ENCODE measurements at places on chromosomes 3 and 15. TPM values are rescaled to one million over a fixed set of nuclear protein-coding genes. Genes with fewer than 3 reads are reported as not detected.

SPINK8 gene
- not detected for total RNA-seq

ITIH3 gene
- total RNA-seq, result 0.03 TPM

CGGBP1 gene
- total RNA-seq, result 42.8 TPM

MASP1 gene
- total RNA-seq, result not detected

ITIH4 gene
- total RNA-seq, result not detected

MKRN2OS gene
- total RNA-seq, result not detected

OR5K2 gene
- not detected for total RNA-seq

RARB gene
- total RNA-seq, result 0.40 TPM

OR4M2 gene
- not detected for total RNA-seq

EOGT gene
- 31.9 TPM for total RNA-seq

DNA sequence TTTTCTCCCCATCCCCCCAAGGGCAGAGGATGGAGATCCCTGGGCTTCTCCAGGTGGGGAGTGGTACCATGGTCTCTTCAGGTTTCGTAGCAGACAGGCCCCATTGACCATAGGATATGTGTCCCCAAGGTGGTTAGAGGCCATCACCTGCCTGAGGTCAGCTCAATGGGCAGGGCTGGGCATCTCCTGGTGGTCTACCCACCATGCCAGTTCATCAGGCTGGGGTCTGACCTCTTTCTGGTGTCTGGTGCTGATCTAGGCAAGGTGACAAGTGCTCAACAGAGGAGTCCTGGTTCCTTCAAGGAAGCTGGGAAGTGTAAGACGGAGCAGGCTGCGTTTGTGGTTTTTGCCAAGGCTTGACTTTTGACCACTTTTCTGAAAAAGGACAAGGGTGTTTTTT lies 71.4 kb downstream of the SMAD3 start:
- DNase-seq, result no peak

- no peak for DNase-seq
Observed at GRCh38 chr15:90072978-90073640, 29.2 kb downstream of the IDH2 start.

GRCh38 chr15:91476861-91477260 lies 376.6 kb upstream of the SLCO3A1 start:
- DNase-seq, result no peak

DNA sequence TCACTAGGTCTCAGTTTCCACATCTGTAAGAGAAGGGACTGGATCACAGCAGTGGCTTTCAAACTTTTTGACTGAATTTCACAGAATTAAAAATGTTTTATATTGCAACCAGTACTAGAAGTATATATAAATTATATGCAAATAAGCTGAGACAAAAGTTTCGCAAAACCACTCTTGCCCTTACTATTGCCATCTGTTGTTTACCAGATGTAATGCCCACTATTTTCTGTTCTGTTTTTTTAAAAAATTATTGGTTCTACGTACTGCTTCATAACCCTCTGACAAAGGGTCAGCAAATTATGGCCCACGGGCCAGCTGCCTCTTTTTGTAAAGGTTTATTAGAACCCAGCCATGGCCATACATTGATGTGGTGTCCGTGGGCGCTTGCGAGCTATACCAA lies 44.8 kb downstream of the PDIA5 start:
- DNase-seq, result no peak

DNA sequence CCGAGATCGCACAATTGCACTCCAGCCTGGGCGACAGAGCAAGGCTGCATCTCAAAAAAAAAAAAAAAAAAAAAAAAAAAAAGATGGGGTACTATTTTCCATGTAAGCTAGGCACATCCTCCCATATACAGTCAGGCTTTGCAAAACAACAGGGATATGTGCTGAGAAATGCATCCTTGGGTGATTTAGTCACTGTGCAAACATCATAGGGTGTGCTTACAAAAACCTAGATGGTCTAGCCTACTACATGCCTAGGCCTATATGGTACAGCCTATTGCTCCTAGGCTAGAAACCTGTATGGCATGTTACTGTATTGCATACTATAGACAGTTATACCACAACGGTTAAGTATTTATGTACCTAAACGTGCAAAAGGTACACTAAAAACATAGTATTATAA lies 75.0 kb downstream of the TTBK2 start:
- peak; percentile 53 for DNase-seq

GRCh38 chr3:51270559-51270958 lies 114.5 kb upstream of the MANF start:
- no peak for DNase-seq

- no peak for DNase-seq
Observed at GRCh38 chr3:178189854-178190253, 346.4 kb upstream of the KCNMB2 start.

GRCh38 chr15:93865586-93865985 lies 365.8 kb upstream of the MCTP2 start:
- DNase-seq, result no peak

DNA sequence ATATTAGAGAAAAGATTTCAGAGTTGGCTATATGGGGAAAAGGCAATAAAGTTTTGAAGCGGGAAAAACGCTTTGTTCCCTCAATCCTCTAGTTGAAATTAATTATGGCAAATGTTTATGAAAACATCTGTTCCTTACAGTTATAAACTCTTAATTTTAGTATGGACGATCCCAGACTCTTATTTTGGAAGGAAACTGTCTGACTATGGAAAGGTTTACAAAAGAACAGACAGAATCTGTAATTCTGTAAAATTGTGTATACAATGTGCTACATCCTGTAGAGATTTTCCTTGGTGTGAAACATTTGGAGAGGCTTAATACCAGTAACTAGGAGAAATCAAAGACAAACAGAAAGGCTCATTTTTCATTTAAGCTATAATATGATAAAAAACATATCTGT lies 311.8 kb downstream of the TBC1D5 start:
- DNase-seq, result no peak

- no peak for DNase-seq
Observed at GRCh38 chr15:58605931-58606530, 143.5 kb downstream of the ADAM10 start.

- no peak for DNase-seq
Observed at GRCh38 chr15:34986771-34987480, 1.2 kb downstream of the ZNF770 start.

GRCh38 chr3:62874711-62875557 lies at the start of gene CADPS:
TSS of gene CADPS (minus strand) at chr3:62875416. CDS start at chr3:62875029, 387 bp downstream.
- DNase-seq, result no peak

DNA sequence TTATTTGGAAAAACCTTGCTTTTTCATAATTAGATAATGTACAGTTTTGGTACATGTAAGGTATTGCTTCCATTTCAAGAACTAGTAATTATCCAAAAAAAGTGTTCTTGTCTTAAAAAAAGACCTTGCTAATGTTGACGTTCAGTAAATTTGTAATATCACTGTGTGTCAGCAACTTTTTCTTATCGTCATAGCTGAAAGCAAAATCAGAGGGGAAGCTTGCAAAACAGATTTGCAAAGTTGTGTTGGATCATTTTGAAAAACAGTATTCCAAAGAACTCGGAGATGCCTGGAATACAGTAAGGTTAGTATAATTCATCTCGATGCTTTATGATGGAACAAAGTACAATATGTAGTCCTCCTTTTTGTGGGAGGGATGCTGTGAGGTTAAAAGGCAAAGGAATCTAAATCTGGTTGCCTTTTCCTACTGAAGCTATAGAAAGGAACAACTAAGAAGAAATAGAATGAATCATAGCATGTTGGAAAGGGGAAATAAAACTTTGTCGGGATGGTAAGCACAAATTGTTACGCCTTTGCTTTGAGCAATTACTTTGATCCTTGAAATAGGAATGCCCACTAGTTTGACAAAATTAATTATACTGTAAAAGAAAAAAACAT lies 1.5 kb downstream of the NSUN3 start:
- no peak for DNase-seq

- no peak for DNase-seq
Observed at GRCh38 chr3:177378168-177378567, 180.9 kb upstream of the TBL1XR1 start.

DNA sequence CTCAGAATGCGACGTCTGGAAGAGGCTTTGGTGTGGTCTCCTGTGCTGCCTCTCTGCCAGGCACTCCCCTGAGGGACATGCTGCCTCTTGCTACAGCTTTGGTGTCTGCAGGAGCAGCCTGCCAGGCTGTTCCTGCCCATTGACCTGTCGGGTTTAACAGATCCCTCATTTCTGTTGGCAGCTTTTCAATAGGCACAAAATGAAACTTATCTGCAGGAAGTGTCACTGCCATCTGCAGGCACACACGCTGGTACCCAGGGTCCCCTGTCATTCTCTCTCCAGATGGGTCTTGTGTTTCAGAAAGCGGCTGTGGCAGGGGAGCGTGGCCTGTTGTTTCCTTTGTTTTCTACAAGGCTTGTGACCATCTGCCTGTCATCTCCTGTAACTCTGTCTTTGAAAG lies 328.3 kb upstream of the CHRM5 start:
- no peak for DNase-seq

- no peak for DNase-seq
Observed at GRCh38 chr3:125139386-125139785, 73.2 kb downstream of the SLC12A8 start.

- DNase-seq, result no peak
Observed at GRCh38 chr3:125232401-125232800, 19.9 kb upstream of the SLC12A8 start.

- no peak for DNase-seq
Observed at GRCh38 chr3:133474251-133474801, 74.5 kb downstream of the BFSP2 start.

GRCh38 chr3:15585111-15585845 lies 16.1 kb downstream of the HACL1 start:
- DNase-seq, result no peak

- no peak for DNase-seq
Observed at GRCh38 chr3:22288756-22289155, 537.7 kb upstream of the ZNF385D start.

DNA sequence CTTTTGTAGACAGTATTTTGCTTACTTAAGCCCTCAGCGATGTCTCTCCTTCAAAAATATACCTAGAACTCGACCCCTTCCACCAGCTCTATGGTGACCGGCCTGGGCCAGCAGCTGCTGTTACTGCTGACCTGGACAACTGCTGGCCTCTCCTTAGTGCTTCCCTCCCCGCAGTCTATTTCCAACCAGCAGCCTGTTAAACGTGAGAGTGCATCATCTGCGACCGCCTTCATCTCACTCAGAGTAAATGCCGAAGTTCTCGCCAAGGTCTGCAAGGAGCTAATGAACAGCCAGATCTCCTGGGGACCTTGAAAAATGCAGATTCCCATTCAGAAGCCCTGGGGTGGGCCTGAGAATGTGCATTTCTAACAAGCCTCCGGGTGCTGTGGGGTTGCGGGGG lies 86.7 kb downstream of the RPLP1 start:
- no peak for DNase-seq

GRCh38 chr3:192727032-192727847 lies at the start of gene FGF12:
TSS of gene FGF12 (minus strand) at chr3:192727541.
- peak; percentile 54 for DNase-seq

- DNase-seq, result no peak
Observed at GRCh38 chr15:60751985-60752952, 273.3 kb upstream of the ICE2 start.

DNA sequence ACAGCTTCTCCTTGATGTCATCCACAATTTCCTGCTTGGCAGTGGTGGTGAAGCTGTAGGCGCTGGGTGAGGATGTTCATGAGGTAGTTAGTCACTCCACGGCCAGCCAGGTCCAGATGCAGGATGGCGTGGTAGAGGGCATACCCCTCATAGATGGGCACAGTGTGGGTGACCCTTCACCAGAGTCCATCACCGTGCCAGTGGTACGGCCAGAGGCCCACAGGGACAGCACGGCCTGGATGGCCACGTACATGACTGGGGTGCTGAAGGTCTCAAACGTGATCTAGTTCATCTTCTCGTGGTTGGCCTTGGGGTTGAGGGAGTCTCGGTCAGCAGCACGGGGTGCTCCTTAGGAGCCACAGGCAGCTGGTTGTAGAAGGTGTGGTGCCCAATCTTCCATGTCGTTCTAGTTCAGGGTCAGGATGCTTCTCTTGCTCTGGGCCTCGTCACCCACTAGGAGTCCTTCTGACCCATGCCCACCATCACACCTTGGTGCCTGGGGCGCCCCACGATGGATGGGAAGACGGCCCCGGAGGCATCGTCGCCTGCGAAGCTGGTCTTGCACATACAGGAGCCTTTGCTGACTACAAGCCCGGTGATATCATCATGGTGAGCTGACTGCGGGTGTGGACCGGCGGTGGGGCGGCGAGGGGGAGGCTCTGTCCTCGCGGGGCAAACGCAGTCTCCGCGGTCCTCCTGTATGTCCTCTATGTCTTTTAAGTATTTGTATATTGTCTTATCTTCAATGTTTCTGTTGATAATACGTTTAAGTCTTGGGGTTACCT lies 1119.0 kb downstream of the NAALADL2 start:
- no peak for DNase-seq

GRCh38 chr3:27927882-27928281 lies 205.8 kb upstream of the EOMES start:
- no peak for DNase-seq

- DNase-seq, result no peak
Observed at GRCh38 chr3:39317571-39318169, 11.8 kb upstream of the CCR8 start.

DNA sequence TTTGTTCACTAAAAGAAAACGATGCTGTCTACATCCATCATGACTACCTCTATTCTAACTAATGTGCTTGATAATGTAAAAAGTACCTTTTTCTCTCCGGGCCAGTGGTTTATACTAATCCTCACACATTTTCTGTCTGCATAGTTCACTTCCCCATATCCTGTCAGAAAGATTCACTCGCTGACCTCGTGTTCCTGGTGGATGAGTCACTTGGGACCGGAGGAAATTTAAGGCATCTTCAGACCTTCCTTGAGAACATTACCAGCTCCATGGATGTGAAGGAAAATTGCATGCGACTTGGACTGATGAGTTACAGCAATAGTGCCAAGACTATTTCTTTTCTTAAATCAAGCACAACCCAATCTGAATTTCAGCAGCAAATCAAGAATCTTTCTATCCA lies 33.8 kb downstream of the COL6A5 start:
- peak; percentile 88 for DNase-seq

GRCh38 chr3:152669560-152669959 lies 165.4 kb upstream of the P2RY1 start:
- DNase-seq, result no peak

- no peak for DNase-seq
Observed at GRCh38 chr3:154799800-154800199, 280.3 kb upstream of the MME start.

- DNase-seq, result peak; percentile 97
Observed at GRCh38 chr3:64238971-64239667, 13.9 kb upstream of the PRICKLE2 start.

GRCh38 chr15:64044300-64045100 lies 1.8 kb downstream of the DAPK2 start:
- no peak for DNase-seq

GRCh38 chr15:28918141-28918983 lies 32.6 kb downstream of the APBA2 start:
- DNase-seq, result no peak

DNA sequence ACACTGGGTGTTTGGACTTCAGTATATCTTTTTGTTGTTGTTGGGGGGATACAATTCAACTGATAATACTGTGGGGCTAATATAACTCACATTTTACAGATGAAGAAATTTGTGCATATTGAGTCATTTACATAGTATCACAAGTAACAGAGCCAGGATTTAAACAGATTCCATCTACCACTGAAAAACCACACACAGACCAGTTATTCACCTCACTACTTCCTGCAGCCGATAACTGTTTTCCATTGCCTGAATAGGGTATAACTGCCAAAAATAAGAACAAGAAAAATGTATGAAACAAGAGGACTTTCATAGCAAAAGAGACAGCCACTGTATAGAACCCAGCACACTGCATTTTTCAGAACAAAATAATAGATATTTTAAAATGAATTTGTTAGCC lies 215.8 kb upstream of the CNTN6 start:
- peak; percentile 48 for DNase-seq

Measured in HT1080 (cell line).